ENCODE measurements at places on chromosomes 2 and 18.

DNA sequence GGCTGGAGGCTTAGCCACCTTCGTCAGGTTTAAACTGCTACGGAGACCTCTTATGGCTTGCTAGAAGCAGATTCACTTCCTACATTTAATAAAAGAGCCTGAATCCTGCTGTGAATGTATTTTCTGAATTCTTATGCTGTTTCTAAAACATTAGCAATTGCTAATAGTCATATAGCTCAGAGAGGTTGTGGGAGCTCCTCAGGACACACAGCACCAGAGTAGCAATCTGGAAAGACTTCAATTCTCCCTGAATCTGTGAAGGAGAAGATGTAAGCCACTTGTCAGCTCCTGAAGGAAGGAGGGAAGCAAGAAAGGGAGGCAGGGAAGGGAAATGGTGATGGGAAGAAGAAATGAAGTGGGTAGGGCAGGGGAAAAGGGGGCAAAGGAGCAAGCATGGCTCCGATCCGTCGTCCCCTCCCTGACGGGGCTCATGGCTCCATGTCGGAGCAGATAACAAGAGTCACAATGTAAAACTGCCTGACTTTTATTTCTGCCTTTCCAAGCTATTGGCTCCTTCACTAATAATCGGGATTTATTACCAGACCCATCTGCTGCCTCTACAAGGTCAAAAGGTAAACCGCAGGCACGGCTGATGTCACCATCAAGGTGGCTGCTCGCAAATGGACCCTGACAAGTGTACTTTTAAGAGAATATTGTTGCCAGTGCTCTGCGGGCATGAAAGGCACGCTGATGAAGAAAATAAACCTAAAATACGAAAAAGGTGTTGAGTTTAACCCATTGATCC lies 656.0 kb upstream of the SALL3 start:
- no peak for DNase-seq

GRCh38 chr18:49621717-49622351 lies 60.0 kb downstream of the LIPG start:
- no peak for DNase-seq

GRCh38 chr18:50034029-50034428 lies 160.9 kb downstream of the MYO5B start:
- no peak for DNase-seq

DNA sequence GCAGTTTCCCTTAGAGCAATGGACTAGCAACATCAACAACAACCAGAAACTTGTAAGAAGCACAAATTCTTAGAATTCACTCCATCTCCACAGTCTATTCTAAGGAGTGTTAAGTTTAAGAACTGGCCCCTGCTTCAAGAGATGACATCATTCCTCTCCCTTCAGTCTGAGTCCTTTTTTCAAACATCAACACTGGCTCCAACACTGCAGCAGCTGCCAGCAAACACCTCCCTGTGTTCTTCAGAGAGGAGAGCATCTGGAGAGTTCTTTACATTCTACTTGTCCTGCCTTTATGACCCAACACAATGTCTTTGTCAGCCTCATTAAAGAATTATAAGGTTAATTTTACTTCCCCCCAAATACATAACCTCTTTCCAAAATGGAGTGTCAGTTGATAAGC lies 122.3 kb downstream of the HNMT start:
- no peak for DNase-seq

DNA sequence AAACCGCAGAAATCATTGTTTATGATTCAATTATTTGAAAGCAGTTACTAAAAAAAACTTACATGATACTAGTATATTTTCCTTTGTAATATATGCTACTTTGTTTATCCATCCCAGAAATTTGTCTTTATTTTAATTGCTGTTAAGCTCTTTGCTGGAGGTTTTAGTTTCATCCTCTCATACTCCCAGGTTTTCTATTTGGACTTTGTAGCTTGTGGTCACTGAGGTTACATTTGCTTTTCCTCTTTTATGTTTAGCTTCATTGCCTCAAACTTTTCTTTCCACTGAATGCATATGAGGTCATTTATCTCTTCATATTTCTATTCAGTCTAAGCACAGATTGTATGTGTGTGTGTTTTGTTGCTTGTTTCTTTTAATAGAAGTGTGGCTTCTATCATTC lies 89.9 kb downstream of the ERBB4 start:
- no peak for DNase-seq

DNA sequence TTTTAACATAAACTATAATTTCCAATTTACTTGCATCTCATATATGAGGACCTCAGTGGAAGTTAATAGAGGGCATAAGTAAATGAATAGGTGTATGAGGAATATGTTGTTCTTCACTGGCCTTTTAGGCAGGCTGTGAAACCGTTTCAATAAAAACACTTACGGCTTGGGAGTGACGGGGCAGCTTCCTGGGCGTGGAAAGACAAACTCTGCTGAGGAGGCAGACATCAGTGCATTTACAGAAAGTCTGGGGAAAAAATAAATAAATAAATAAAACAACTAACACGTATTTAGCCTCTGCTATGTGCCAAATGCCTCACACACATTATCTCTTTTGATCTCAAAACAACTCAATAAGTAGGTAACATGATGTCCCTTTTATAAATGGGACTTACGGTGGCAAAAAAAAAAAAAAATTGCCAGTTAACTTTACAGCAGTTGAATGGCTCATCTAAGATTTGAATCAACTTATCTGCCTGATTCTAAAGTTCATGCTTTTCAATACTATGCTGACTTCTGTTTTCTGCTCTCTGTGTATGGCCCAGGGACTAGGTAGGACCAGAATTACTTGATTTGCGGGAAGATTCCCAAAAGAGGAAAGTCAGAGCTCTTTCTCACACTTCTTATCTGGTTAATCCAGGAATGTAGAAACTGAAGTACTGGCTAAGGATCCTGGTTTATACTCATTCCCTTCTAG lies 77.5 kb upstream of the LRATD1 start:
- no peak for DNase-seq

- no peak for DNase-seq
These were observed 56.3 kb downstream of the MARCHF4 start for GRCh38 chr2:216315802-216316603.

GRCh38 chr2:42979416-42979869 lies 187.1 kb upstream of the HAAO start:
- no peak for DNase-seq

DNA sequence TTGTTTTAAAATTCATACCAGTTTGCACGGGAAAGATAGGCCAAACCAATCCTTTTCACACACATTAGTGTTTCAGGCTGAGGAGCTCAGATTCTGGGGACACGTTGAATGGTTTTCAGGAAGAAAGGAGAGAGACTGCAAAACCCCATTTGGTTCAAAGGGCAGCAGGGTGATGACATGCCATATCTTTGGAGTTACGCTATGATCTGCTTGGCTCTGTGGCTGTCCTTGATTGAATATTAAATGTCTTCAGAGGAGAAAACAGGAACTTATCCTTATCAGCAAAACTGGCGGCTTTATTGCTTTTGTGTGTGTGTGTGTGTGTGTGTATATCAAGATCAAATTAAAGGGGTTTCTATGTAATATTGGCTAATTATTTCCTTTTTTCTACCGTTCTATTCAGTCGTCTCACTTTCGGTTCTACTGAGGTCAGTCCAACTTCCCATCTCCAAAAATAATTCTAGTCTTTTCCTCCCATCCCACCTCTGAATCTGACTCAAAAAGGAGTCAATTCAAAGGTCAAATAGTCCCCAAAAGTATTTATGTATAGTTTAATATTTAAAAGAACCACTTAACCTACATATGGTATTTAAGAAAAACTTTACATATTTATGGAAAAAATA lies 292.9 kb upstream of the CCDC68 start:
- no peak for DNase-seq

DNA sequence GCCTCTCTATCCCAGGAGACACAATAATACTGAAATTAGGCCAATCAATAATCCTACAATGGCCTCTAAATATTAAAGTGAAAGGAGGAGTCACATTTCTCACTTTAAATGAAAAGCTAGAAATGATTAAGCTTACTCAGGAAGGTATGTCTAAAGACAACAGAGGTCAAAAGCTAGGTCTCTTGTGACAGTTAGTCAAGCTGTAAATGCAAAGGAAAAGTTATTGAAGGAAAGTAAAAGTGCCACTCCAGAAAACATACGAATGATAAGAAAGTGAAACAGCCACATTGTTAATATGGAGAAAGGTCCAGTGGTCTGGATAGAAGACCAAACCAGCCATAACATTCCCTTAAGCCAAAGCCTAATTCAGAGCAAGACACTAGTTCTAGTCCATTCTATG lies 9.5 kb downstream of the SESTD1 start:
- no peak for DNase-seq

DNA sequence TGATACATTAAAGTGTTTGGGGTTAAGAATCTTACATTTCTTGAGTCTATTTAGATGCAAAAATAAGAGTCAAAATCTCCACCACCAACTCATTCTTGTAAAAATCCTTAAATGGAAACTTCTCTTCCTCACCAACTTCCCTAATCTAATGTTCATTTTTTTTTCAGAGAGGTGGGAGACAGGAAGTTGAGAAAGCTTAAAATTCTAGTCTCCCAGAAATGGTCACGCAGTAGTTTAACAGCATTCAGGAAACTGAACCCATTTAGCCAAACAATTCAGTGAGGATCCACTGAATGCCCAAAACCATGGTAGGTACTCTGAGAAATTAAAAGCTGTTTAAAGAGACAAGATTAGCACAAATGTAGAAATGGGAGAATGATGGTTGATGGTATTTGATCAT lies 69.0 kb downstream of the TXNL1 start:
- DNase-seq = no peak

DNA sequence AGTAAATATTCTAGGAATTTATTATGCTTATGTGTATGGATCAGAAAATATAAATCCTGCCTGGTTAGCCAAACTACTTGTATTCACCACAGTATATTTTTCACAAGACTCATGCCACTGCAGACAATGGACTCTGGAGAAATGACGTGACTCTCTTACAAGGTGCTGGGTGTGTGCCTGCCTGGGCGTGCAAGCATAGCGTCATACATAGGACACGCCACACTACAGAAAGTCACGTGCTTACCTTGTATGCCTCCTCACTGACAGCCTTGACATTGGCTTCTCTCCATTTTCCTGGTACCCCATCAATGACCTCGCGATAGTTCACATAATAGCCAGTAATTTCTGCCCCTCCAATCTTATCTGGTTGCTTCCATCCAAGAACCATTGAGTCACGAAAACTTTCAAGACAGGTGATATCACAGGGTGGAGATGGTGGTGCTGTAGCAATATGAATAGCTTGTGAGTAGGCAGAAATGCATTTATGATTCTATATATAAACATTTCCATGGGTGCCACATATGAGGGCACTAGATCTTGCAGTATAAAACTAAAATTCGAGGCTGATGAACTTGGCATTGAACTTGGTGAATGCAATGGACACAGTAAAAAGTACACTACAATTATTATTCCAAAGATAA lies 93.2 kb downstream of the MYOM1 start:
- DNase-seq = no peak

- DNase-seq = no peak
These were observed 214.7 kb downstream of the SEPTIN10 start for GRCh38 chr2:109399066-109399465.

- DNase-seq = no peak
These were observed 118.7 kb upstream of the CNTNAP5 start for GRCh38 chr2:123906361-123906760.

DNA sequence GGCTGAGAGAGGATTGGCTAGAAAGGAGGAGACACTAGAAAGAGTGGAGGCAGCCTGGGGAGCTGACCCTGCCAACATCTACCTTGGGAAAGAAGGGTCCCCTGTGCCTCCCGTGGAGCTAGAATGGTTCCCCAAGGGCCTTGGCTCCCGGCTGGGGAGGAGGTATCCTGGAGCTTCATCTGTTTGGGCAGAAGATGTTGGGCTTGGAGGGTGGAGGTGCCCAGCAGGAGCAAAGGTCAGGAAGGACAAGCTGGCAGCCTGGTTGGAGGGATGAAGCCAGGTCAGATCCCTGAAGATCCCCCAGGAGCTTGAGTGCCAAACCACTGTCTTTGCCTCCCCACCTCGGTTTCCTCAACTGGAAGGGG lies 2.9 kb downstream of the ATP6V1B1 start:
- no peak for DNase-seq

DNA sequence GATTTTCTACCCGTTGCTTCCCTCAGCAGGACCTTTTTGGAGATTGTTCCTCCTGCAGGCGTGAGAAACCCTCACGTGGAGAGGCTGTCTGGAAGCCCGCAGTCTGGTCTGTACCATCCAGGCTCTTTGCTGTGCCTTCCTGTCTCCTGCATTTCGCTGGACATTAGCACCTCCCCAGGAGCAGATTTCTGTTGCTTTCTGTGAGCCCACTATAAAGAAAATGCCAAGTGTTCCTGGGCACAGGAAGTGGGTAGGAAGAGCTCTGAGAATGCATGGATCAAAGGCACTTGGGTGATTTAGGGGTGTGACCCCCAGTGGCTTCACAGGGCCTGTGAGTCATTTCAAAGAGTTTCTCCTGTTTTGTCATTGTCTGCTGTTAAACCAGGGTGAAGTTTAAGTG lies 27.3 kb downstream of the SPTBN1 start:
- DNase-seq = no peak

- no peak for DNase-seq
These were observed 156.5 kb downstream of the SP3 start for GRCh38 chr2:173808718-173809117.

- no peak for DNase-seq
These were observed 199.2 kb downstream of the PTPRM start for GRCh38 chr18:7766346-7766745.

- no peak for DNase-seq
These were observed 49.8 kb upstream of the ASB1 start for GRCh38 chr2:238376884-238377391.

GRCh38 chr18:8949206-8949605 lies 153.3 kb upstream of the NDUFV2 start:
- no peak for DNase-seq

DNA sequence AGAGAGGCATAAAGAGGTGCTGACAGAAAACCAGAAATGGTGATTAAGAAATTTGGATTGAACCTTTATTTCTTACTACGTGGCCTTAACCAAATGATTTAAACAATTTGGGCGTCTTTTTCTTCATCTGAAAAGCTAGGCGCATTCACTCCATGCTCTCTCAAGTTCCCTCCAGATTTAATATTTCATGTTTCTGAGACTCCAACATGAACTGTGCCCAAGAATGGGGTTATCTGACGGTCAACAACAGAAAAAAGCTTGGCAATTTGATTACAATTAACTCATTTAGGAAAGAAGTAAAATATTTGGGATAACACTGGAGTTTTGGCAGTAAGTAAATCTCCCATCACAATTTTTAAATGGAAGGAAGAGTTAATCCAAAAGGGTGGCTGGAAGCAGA lies 345.4 kb downstream of the ARHGAP15 start:
- no peak for DNase-seq

DNA sequence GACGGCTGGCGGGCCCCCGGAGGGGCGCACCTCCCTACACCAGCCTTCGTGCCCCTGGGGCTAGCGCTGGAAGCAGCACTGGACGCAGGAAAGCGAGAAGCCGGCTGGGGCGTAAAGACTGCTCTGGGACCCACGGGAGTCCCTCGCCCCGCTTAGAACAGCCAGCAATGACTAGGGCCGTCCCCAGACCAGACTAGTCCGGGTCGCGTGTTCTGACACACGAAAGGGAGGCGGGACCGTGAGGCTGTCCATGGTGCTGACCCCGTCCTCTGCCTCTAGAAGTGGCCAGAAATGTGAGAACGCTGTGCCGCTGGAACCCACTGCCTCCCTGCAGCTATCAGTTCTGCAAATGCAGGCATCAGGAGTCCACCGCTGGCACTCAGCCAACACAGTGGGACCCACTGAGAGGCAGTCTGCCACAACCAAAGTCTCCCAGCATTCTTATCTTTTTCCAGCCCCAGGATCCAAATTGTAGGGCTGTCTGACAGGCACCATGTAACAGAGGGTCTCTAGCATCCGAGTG lies at the start of gene UCN:
TSS of gene UCN (minus strand) at position 87 of the 523 bp plus-strand sequence. CDS start 550 bp downstream, outside the sequence.
- no peak for DNase-seq

- no peak for DNase-seq
These were observed 23.4 kb upstream of the TMEM87B start for GRCh38 chr2:112031473-112032223.
